ENCODE measurements at places on chromosomes 2 and 18. TPM values are rescaled to one million over a fixed set of nuclear protein-coding genes. Genes with fewer than 3 reads are reported as not detected.

The CROCC2 gene
- not detected for total RNA-seq

The SUCLG1 gene
- total RNA-seq = 67.1 TPM

The DSG1 gene
- total RNA-seq = not detected

The LYPD1 gene
- total RNA-seq = not detected

The POLE4 gene
- total RNA-seq = 59.9 TPM

The CYP27A1 gene
- total RNA-seq = not detected

The RAMP1 gene
- 0.25 TPM for total RNA-seq

The ARHGAP28 gene
- total RNA-seq = not detected

The PJVK gene
- total RNA-seq = 2.8 TPM

The CXCR4 gene
- total RNA-seq = 57.7 TPM

The CAB39 gene
- 119 TPM for total RNA-seq

The GRHL1 gene
- 0.76 TPM for total RNA-seq

The EN1 gene
- not detected for total RNA-seq

The MSH6 gene
- total RNA-seq = 173 TPM

The PSTPIP2 gene
- 22.0 TPM for total RNA-seq

The KCNG2 gene
- total RNA-seq = not detected

The ANKRD30B gene
- total RNA-seq = not detected

The CCDC138 gene
- 15.0 TPM for total RNA-seq

The GPR55 gene
- total RNA-seq = 20.4 TPM

The SATB2 gene
- 0.28 TPM for total RNA-seq

The GYPC gene
- total RNA-seq = 179 TPM

The SLC38A11 gene
- total RNA-seq = not detected

The DNAH6 gene
- 0.21 TPM for total RNA-seq

The CDCA7 gene
- 79.3 TPM for total RNA-seq

The ABCA12 gene
- not detected for total RNA-seq

The SIGLEC15 gene
- total RNA-seq = not detected

The SLC66A3 gene
- total RNA-seq = 6.8 TPM

The PTPN18 gene
- total RNA-seq = 36.4 TPM

The TBC1D8 gene
- total RNA-seq = 2.0 TPM

The SERPINB4 gene
- total RNA-seq = not detected

The ACYP2 gene
- 6.2 TPM for total RNA-seq

The CIAO1 gene
- total RNA-seq = 69.7 TPM

The PRKAG3 gene
- total RNA-seq = not detected

The ANKZF1 gene
- total RNA-seq = 114 TPM

The SPP2 gene
- not detected for total RNA-seq

The IL37 gene
- not detected for total RNA-seq

The C2orf66 gene
- not detected for total RNA-seq

The APOB gene
- total RNA-seq = not detected

The SOS1 gene
- total RNA-seq = 36.3 TPM

The KATNAL2 gene
- 1.6 TPM for total RNA-seq

The LCT gene
- 0.31 TPM for total RNA-seq

The CPO gene
- total RNA-seq = not detected

The ANO7 gene
- total RNA-seq = 3.4 TPM

The ABCG8 gene
- not detected for total RNA-seq

The NAT8 gene
- total RNA-seq = not detected

The GDF7 gene
- not detected for total RNA-seq

The CHRNA1 gene
- not detected for total RNA-seq

The MOCOS gene
- total RNA-seq = 0.14 TPM

The IL1F10 gene
- not detected for total RNA-seq

The DPP4 gene
- total RNA-seq = 20.8 TPM

The APCDD1 gene
- total RNA-seq = not detected

All from activated naive CD8-positive, alpha-beta T cell treated with anti-CD3 and anti-CD28 coated beads for 36 hours (primary cell).